ENCODE measurements at places on chromosomes 5 and 9.

- peak; percentile 44 for DNase-seq
These were observed 13.0 kb downstream of the SLC4A9 start for GRCh38 chr5:140372971-140373487.

DNA sequence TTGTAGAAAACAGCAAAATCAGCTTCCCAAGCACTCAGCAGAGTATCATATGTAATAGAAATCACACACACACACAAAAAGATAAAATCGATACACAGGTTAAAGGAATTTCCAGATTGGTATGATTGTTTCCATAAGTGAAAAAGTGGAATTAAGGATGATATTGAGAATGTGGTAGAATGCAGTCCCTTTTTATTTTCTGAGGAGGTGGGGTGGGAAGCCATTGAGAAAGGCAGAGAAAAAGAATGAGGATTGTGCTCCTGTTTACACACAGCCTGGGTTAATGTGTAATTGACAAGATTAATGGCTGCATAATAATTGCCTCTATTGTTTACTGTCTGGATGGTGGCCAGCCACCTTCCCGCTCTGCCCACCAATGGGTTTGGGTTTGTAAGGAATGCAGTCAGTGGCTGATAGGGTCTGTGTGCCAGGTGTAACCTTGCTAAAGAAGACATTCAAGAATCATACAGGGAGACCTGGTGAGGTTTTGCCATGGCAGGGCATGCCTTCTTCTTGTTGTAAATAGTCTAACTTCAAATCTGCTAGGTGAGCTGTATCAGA lies 177.2 kb upstream of the MAP3K1 start:
- no peak for DNase-seq

DNA sequence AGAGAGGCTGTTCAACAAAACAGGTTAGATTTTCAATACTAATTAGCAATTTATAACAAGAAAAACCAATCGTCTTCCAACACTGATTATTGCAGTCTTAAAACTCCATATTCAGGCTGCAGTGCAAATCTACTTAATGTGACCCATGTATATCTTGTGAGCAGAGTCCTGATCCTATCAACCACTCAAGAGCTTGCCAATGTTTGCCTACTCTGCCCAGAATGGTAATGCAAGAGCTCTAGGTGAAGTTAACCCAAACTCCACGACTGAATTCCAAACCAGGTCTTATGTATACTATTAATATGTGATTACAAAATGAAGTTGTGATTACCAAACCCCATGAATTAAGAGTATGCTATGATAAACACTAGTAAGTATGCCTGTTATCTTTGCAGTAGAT lies 17.1 kb downstream of the EFNA5 start:
- no peak for DNase-seq

GRCh38 chr5:40166802-40167201 lies 512.9 kb upstream of the PTGER4 start:
- DNase-seq, result no peak

DNA sequence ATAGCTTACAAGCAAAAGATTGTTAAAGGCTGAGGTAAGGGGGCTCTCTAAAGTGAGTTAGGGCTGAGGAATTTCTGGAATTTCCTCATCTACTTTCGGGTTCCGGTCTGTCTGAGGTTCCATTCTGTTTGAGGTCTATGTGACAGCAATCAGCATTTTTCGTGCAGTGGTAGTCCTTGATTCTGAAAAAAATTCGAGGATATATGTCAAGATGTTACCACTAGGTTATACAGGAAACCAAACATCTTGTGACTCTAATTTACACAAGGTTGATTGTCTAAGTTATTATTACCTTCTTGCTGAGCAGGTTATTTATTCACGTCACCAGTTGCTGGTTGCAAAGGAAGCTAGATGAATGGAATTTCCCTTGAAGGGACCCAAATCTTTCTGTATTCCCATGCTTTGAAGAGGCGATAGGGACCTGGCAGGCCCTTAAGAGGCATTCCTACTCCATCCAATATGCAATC lies 35.2 kb downstream of the RLN2 start:
- no peak for DNase-seq

GRCh38 chr9:136011703-136012496 lies 50.7 kb upstream of the UBAC1 start:
- peak; percentile 65 for DNase-seq

DNA sequence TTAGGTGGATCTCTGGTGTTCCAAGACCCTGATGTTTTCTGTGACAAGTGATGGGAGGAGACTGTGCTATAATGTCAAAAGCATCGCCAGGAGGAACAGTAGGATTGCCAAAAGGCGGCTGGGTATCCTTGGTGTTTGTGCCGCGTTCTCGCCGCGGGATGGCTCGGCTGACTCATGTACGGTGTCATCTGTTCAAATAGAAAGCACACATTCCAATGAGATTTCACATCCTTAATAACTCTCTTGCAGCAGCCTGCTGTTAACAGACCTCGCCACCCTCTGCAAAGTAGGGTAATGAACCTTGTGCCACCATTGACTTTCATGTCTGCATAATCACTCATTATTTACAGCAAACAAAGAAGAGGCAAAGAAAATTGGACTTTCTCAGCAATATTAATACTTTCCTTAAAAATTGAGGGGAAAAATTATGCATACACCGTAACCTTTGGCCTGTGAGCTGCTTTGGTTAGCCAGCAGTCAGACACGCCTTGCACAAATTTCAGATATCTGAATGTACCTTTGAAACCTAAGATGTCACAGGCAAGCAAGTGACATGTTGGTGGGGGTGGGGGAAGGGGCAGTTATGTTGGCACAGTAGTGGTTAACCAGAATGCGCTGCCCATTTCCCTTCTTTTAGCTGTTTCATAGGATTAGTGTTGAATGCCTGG lies 289.4 kb downstream of the EFNA5 start:
- no peak for DNase-seq
